Osteoblast (primary cell): ENCODE measurements at places on chromosomes 1 and 21. TPM values are rescaled to one million over a fixed set of nuclear protein-coding genes. Genes with fewer than 3 reads are reported as not detected.

DNA sequence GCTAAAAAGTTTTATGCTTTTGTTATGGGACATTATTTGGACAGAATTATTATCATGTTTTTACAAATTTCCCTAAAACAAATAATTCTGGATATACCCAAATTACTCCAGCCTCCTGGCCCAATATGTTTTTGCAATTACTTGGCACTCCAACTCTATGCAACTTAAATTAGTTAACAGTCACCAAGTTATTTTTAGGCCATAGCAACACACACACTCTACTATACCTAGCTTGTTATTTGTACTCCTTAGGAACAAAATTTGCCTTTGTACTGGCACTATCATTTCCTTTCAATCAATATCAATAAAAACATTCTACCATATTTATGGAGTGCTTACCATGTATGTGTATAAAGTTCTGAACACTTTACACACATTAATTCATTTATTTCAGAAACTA, 7.7 kb downstream of the DUSP10 start:
- H3K27me3 ChIP-seq, result no peaks in the 10 kb centered on the region
- H3K27ac ChIP-seq, result no peak overlapping the region
- peaks cover 29% of the 10 kb centered on the region for H3K36me3 ChIP-seq
- peaks cover 10% of the 10 kb centered on the region for H3K4me1 ChIP-seq
- no peak for DNase-seq

CHIA gene
- not detected in 2 replicates for total RNA-seq

- peaks cover 6% of the 10 kb centered on the region for H3K4me1 ChIP-seq
- no peaks in the 10 kb centered on the region for H3K27me3 ChIP-seq
- H3K27ac ChIP-seq, result peak overlapping the region; percentile 46
- no peaks in the 10 kb centered on the region for H3K36me3 ChIP-seq
- no peak overlapping the region for H3K4me3 ChIP-seq
- DNase-seq, result peak; percentile 85
Observed at GRCh38 chr21:39681845-39682244, 63.1 kb upstream of the IGSF5 start.

DNA sequence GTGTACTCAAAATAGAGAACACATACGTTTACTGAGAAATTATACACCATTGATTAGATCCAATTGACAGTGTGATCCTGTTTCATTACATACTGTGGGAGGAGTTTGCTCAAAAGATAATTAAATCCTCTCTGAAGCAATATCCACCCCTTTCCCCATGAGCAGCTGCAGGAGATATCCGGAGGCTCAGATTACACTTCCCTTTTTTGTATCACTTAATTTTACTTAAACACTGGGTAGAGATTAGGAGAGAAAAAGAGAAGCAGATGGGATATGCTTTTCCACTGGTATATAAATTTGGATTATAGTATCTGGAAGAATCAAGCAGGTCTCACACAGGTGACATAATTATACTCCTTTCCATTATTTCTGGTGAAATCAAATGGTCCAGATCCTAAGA, 333.3 kb upstream of the ZRANB2 start:
- no peak overlapping the region for H3K4me3 ChIP-seq
- no peak overlapping the region for H3K27ac ChIP-seq
- H3K4me1 ChIP-seq, result no peaks in the 10 kb centered on the region
- DNase-seq, result no peak
- H3K36me3 ChIP-seq, result no peaks in the 10 kb centered on the region

DNA sequence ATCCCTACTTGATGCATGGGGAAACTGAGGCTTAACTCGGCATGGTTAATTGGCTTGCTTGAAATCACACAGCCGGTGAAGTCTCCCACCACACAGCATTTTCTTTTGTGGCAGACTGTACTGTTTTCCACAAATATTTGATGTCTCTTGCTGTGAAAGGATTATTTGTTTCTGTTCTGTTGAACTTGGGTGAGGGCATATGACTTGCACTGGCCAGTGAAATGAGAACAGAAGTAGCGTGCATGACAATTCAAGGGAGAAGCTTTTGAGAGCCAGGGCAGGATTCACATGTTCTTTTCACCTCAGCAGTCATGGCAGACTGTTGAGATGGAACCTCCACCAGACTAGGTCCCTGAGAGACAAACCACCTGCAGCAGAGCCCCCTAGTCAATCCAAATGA, 11.7 kb upstream of the AK2 start:
- H3K27me3 ChIP-seq, result no peaks in the 10 kb centered on the region
- peaks cover 13% of the 10 kb centered on the region for H3K4me1 ChIP-seq
- no peak for DNase-seq
- H3K36me3 ChIP-seq, result no peaks in the 10 kb centered on the region
- no peak overlapping the region for H3K27ac ChIP-seq

DNA sequence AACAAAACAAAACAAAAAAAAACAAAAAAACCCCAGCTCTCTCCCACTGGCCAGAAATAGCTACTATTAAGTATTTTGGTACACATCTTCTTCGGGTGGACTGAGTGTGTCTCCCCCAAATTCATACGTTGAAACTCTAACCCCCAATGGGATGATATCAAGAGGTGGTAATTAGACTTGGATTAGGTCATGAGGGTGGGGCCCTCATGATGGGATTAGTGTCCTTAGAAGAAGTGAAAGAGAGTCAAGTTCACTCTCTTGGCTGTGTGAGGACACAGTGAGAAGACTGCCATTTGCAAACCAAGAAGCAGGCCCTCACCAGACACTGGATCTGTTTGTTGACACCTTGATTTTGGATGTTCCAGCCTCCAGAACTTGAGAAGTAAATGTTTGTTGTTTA, 116.9 kb downstream of the NOS1AP start:
- no peaks in the 10 kb centered on the region for H3K4me1 ChIP-seq
- no peaks in the 10 kb centered on the region for H3K36me3 ChIP-seq
- no peak for DNase-seq
- H3K4me3 ChIP-seq, result no peak overlapping the region

DNA sequence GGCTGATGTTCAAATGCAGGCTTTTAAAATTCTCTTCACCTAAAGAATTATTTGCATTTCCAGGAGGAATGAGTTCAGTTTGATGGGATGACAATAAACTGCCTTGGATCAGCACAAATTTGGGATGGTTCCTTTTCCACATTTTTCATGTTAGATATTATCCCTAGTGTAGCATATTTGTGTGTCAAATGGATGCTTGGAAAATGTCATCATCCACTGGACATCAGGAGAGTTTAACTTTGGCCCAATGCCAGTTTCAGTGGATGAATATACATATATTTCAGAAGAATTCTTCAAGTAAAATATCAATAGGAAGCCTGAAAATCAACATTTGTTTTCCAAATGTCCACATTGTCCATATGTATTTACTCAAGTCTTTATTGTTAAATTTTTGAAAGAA, 116.5 kb upstream of the COL24A1 start:
- H3K27me3 ChIP-seq, result no peaks in the 10 kb centered on the region
- H3K4me3 ChIP-seq, result no peak overlapping the region
- H3K27ac ChIP-seq, result no peak overlapping the region

- H3K36me3 ChIP-seq, result no peaks in the 10 kb centered on the region
- peaks cover 6% of the 10 kb centered on the region for H3K4me1 ChIP-seq
- H3K27ac ChIP-seq, result no peak overlapping the region
- H3K4me3 ChIP-seq, result no peak overlapping the region
Observed at GRCh38 chr1:87880098-87880760, 551.5 kb downstream of the LMO4 start.

SRSF11 gene
- total RNA-seq, result 160 and 162 TPM in 2 replicates

WNT3A gene
- not detected in 2 replicates for total RNA-seq

- H3K36me3 ChIP-seq, result no peaks in the 10 kb centered on the region
- H3K4me1 ChIP-seq, result no peaks in the 10 kb centered on the region
- H3K27me3 ChIP-seq, result no peaks in the 10 kb centered on the region
- H3K27ac ChIP-seq, result no peak overlapping the region
- DNase-seq, result no peak
- no peak overlapping the region for H3K4me3 ChIP-seq
Observed at GRCh38 chr1:90502194-90502593, 214.9 kb downstream of the BARHL2 start.

GRCh38 chr1:213720032-213720431, 267.7 kb upstream of the PROX1 start:
- H3K36me3 ChIP-seq, result no peaks in the 10 kb centered on the region
- H3K4me3 ChIP-seq, result no peak overlapping the region
- no peaks in the 10 kb centered on the region for H3K4me1 ChIP-seq
- H3K27ac ChIP-seq, result no peak overlapping the region
- DNase-seq, result no peak

GRCh38 chr1:10529091-10529490, 54.3 kb downstream of the PEX14 start:
- DNase-seq, result no peak
- no peaks in the 10 kb centered on the region for H3K36me3 ChIP-seq
- H3K4me3 ChIP-seq, result no peak overlapping the region
- H3K27ac ChIP-seq, result peak overlapping the region; percentile 85
- no peaks in the 10 kb centered on the region for H3K27me3 ChIP-seq
- peaks cover 35% of the 10 kb centered on the region for H3K4me1 ChIP-seq

ZP4 gene
- not detected in 2 replicates for total RNA-seq

DNA sequence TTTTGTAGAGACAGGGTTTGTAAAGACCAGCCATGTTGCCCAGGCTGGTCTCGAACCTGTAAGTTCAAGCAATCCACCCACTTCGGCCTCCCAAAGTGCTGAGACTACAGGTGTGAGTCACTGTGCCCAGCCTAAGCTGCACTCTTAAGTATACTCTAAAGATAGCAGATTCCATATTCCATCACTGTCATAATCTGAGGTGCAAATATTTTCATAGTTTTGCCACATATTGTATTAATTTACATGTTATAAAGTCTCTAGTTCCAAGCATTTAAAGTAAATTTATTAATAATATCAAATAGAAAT, 121.3 kb downstream of the HFM1 start:
- DNase-seq, result no peak
- no peaks in the 10 kb centered on the region for H3K4me1 ChIP-seq
- no peaks in the 10 kb centered on the region for H3K36me3 ChIP-seq

DNA sequence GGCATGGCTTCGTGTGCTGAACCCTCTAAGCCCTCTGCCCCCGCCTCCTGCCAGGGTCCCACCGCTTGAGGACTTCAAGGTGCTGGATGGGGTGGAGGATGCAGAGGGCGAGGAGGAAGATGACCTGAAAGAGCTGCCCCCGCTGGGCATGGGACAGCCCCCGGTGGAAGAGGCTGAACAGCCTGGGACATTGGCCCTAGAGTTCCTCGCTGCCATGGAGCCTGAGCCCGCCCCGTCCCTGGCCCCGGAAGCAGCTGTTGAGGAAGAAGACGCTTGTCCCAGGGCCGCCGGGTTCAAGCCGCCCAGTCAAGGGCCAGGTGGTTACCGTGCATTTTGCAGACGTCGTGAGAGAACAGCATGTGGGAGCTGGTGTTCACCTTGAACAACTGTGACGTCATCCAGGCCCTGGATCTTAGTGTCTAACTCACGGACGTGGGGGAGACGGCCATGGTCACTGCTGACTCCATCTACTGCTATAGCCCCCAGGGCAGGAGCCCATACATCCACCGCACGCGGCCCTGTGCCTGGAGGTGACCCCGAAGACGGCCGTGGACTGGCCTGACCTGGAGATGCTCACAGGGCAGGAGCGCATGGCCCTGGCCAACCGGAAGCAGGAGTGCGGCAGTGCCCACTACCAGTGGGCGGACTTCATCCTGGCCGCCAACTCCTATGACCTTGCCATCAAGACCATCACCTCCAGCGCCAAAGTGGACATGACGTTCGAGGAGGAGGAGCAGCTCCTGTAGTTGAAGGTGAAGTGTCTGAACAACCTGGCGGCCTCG, 90.1 kb downstream of the PPP1R12B start:
- no peak overlapping the region for H3K4me3 ChIP-seq
- H3K4me1 ChIP-seq, result no peaks in the 10 kb centered on the region
- peaks cover 12% of the 10 kb centered on the region for H3K36me3 ChIP-seq
- no peak for DNase-seq
- no peaks in the 10 kb centered on the region for H3K27me3 ChIP-seq

GRCh38 chr1:62439652-62440371, 3.0 kb downstream of the USP1 start:
- no peak overlapping the region for H3K4me3 ChIP-seq
- no peak for DNase-seq
- H3K4me1 ChIP-seq, result peaks cover 15% of the 10 kb centered on the region
- H3K27ac ChIP-seq, result no peak overlapping the region
- peaks cover 28% of the 10 kb centered on the region for H3K36me3 ChIP-seq
- H3K27me3 ChIP-seq, result no peaks in the 10 kb centered on the region
